Stimulated activated CD4-positive, alpha-beta T cell treated with anti-CD3 and anti-CD28 coated beads, Interleukin-12 subunit alpha, Interleukin-12 subunit beta, amount 100 ng/mL, for 24 hours (primary cell): ENCODE measurements at places on chromosomes 3 and 15.

GRCh38 chr3:45510519-45510918 lies 84.0 kb upstream of the LIMD1 start:
- DNase-seq, result no peak

DNA sequence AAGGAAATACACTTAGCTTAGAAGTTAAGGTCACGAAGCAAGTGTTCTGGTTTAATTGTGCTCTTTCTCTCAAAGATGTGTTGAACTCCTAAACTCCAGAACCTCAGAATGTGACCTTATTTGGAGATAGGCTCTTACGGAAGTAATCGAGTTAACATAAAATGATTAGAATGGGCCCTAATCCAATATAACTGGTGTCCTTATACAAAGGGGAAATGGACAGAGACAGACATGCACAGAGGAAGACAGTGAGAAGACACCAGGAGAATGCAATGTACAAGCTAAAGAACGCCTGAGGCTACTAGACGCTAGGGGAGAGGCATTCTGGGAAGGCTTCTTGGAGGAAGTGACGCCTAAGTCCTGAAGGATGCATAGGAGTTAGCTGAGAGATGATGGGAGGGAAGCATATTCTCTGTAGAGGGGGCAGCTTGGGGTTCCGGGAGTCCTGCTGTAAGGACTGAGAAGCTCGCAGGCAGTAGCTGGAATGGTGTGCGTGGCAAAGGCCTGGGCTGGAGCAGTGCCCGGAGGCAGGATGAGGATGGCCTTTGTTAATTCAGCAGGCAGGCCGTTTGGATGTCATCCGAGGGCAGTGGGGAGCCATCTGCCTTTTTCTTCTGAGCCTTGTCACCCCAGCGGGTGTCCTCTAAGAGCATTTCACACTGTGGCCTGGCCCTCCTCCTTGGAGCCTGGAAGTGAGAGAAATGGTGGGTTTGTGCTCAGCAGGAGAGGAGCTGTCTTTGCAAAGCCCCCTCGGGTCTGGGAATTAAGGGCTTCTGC lies 513.4 kb downstream of the SHQ1 start:
- no peak for DNase-seq

DNA sequence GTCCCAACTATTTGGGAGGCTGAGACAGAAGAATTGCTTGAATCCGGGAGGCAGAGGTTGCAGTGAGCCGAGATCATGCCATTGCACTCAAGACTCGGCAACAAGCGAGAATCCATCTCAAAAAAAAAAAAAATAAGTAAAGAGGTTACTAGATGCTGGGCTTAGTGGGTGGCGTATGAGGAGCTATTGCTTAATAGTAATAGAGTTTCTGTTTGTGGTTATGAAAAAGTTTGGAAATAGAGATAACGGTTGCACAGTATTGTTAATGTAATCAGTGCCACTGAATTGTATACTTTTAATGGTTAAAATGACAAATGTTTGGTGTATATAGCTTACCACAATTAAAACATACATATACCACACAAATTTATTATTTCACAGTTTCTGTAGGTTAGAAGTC lies 14.7 kb upstream of the HHATL start:
- no peak for DNase-seq

- no peak for DNase-seq
These were observed 38.9 kb downstream of the MYL3 start for GRCh38 chr3:46824211-46824970.

- DNase-seq, result no peak
These were observed 151.4 kb downstream of the PDZRN3 start for GRCh38 chr3:73473181-73473897.

GRCh38 chr3:79517766-79518413 lies 249.9 kb downstream of the ROBO1 start:
- DNase-seq, result no peak

GRCh38 chr3:194537732-194538247 lies 51.0 kb upstream of the ATP13A3 start:
- no peak for DNase-seq

GRCh38 chr15:25090073-25090733 lies 135.4 kb downstream of the SNRPN start:
- DNase-seq, result no peak

DNA sequence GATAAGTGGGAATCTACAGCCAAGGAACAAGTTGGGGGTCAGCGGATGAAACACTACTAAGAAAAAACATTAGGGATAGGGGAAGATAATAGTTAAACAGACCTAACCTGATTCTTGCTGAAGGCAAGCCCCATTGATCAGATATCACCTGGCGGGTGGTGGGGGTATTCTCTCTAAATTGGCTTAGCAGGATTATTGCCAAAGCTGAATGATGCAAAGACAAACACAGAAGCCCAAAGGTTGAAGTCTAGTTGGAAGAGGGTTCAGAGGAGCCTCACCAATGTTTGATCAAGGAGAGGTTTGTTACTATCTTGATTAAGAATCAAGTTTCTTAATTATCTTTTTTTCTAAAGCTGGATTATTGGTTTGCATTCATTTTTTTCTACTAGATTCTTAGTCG lies 371.9 kb upstream of the CNTN4 start:
- no peak for DNase-seq

GRCh38 chr3:72171946-72172345 lies 387.0 kb upstream of the PROK2 start:
- no peak for DNase-seq

GRCh38 chr3:48881006-48881405 lies 17.7 kb downstream of the SLC25A20 start:
- DNase-seq, result no peak

- DNase-seq, result no peak
These were observed 148.5 kb downstream of the SOX2 start for GRCh38 chr3:181860235-181860634.

DNA sequence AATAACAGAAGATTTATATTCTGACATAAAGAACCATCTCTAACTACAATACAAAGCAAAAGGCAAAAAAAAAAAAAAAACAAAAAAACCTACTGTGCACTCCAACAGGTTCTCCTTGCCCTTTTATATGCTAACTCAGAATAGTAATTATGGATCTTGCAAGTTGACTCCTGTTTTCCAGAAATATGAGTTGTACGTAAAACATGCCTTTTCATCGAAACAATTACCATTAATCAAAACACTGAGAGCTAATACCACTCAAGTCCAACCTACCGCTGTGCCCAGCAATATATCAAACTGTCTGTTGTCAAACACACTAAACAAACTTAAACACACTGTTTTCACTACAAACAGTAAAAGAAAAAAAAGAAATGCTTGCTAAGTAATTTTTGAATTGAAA lies 389.8 kb downstream of the TBC1D5 start:
- no peak for DNase-seq

DNA sequence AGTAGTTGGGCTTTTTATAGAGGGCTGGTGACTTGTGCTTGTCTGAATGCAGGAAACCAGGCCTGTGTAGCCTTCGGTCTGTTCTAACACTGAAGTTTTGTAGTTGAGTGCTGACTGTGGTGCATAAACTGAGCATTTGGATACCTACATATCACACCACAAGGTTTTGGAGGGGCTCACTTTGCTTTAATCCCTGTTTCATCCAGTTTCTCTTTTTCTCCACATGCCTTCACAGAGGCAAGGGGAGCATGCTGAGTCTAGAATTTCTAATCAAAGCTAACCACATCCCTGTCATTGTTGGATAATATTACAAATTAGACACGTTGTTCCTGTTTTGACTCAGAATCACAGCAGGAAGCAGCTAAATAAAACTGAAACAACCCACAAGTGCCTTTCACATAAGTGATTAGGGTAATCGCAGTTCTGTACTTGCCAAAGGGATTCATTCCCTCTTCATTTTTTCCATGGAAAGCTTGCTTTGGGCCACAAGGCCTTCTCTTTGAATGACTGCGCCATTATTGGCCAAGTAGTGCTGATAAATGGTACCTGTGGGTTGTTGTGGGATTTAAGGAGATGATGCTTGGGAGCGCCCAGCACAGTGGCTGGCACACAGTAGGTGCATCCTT lies 48.9 kb downstream of the TGFBR2 start:
- DNase-seq, result no peak
